ENCODE measurements at places on chromosomes 5 and 9.

DNA sequence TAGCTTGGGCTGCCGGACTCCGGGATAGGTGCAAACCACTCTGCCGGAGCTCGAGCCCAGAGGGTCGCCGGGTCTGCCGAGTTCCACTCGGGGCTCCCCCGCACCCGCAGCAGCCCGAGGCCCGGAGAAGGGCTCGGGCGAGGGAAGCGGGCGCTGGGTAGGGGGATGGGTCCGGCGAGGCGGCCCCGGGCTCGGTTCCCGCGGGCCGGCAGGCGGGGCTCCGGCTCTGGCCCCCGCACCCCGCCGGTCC lies 507 bp downstream of the RICTOR start:
- DNase-seq = no peak

- DNase-seq = no peak
Measured at GRCh38 chr5:38808666-38809343, 37.0 kb upstream of the OSMR start.

GRCh38 chr9:90953200-90953599 lies 151.6 kb downstream of the SYK start:
- DNase-seq = no peak

GRCh38 chr5:95619096-95619495 lies 791 bp upstream of the GPR150 start:
- no peak for DNase-seq

GRCh38 chr5:55421074-55421529 lies 113.3 kb downstream of the MTREX start:
- DNase-seq = no peak
